Stimulated activated CD8-positive, alpha-beta memory T cell treated with anti-CD3 and anti-CD28 coated beads, Interleukin-4, amount 100 ng/mL, for 4 hours (primary cell): ENCODE measurements at places on chromosomes 2 and 18.

DNA sequence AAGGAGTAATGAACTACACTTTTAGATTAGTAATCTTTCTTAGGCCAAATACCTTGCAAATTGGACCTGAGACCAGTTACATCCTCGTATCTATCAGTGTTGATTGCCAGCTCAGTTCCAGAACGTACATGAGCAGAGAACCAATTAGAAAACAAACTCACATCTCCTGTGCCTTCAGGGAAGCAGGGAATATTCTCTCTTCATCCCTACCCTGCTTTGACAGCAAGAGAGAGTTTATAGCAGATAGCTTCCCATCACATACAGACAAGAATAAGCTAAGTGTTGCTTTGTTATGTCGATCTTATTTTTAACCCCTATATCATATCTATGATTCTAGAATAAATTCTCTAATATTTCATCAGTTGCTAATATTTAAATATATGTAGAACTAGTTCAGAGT, 181.8 kb downstream of the DSC3 start:
- no peak for DNase-seq

DNA sequence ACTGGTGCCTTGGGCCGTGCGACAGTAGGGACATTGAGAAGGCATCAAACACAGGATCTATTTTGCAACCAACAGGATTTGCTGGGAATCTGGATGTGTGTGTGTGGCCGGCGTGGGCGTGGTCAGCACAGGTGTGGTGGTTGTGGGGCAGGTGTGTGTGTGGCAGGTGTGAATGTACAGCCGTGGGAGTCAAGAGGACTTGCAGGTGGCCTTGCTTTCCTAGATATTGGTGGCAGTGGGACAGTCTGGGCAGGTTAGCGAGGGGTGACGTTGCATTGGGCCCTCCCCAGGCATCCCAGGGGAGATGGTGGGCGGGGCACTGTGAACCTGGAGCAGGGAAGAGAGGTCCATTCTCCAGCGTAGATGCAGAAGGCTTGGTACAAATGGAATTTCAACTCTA, 3.2 kb upstream of the LIMS2 start:
- DNase-seq: no peak

GRCh38 chr2:26746934-26747333, 17.1 kb upstream of the SLC35F6 start:
- DNase-seq: no peak

GRCh38 chr2:178998539-178998938, 51.4 kb downstream of the CCDC141 start:
- DNase-seq: no peak

DNA sequence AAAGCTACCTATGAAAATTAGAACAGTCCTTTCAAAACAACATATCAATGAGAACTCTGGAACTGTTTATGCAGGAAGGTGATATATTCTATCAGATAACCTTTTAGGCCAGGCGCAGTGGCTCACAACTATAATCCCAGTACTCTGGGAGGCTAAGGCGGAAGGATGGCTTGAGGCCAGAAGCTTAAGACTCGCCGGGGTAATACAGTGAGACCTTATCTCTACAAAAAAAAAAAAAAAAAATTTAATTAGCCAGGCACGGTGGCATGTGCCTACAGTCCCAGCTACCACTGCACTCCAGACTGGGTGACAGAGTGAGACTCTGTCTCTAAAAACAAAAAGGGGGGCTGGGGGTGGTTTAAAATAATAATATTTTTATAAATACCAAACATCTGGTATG, 77.9 kb downstream of the OSBPL1A start:
- DNase-seq: no peak

GRCh38 chr2:133416736-133417135, 151.5 kb downstream of the NCKAP5 start:
- no peak for DNase-seq

- DNase-seq: no peak
Measured at GRCh38 chr2:171309455-171310286, 124.1 kb downstream of the METTL8 start.

- DNase-seq: no peak
Measured at GRCh38 chr2:10204326-10205161, 82.0 kb downstream of the RRM2 start.

GRCh38 chr18:59308248-59308937, 10.1 kb downstream of the CPLX4 start:
- peak; percentile 41 for DNase-seq

GRCh38 chr2:15111718-15112117, 449.4 kb downstream of the NBAS start:
- DNase-seq: no peak

DNA sequence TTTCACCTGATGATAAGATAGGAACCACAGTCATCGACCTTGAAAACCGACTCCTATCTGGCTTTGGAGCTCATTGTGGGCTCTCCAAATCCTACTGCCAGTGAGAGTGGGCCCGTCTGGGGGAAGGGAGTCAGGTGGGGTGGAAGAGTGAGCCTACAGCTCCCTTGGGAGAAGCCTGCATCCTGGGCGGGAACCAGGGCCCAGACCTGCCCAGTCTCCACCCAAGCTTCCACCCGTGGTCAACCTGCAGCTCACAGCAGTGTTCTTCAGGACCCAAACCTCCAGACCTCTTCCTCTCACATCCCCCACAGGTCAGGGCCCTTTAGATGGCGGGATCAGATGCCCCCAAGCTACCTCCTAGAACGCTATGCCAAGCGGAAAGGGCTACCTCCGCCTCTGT, 40.2 kb downstream of the LMAN2L start:
- no peak for DNase-seq

- no peak for DNase-seq
Measured at GRCh38 chr18:47109720-47110119, 40.6 kb downstream of the HDHD2 start.

- DNase-seq: no peak
Measured at GRCh38 chr18:60247103-60247502, 125.5 kb downstream of the MC4R start.

GRCh38 chr18:69102959-69103358, 297.7 kb upstream of the DOK6 start:
- DNase-seq: no peak

- no peak for DNase-seq
Measured at GRCh38 chr2:179268277-179268925, 3.8 kb upstream of the SESTD1 start.

DNA sequence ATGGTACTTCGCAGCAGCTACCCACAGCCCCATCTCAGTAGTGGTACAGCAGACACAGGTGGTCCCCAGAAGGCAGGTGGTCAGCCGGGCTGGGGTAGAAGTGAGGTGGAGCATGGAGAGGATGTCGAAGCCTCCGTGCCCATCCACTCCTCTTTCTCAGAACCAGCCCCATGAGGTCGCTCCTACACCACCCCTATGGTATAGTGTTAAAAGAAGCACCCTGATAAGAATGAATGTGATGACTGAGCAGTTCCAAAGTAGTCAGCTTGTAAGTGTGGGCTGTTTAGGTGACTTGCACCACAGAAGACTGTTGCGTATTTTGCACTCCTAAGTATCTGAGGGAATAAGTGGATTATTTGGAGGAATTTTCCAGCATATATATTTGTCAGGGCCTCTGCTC, 111.3 kb downstream of the WDSUB1 start:
- DNase-seq: no peak

DNA sequence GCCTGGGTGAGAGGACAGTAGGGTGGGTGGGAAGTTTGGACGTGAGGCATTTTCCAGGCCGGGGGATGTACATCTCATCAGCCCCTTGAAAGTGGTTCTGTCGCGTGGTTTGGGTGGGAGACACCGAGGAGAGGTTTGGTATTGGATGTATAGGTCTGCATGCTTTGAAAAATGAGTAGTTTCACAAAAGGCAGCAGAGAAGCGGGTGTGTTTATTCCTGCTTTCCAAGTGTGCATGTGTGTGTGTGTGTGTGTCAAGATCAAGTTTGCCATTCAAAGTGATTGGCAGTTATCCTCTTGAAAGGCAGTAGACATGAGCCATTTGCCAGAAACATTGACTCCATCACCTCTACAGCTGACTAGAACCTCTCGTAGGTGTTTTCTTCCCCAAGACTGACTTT, 423.1 kb upstream of the POU3F3 start:
- DNase-seq: no peak

- no peak for DNase-seq
Measured at GRCh38 chr2:69781321-69782248, 39.7 kb downstream of the ANXA4 start.

DNA sequence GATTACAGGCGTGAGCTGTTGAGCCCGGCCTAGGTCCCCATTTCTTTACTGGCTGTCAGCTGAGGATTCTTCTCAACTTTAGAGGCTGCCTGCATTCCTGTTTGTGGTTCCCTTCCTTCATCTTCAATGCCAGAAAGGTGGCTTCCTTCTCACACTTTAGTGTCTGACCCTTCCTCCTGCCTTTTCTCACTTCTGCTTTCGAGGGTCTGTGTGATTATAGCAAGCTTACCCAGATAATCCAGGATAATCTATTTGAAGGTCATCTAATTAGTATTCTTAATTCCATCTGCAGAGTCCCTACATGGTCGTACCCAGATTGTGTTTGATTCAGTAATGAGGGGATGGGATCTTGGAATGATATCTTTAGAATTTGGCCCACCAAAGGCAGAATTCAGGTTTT, 157.4 kb downstream of the TANC1 start:
- DNase-seq: no peak

- no peak for DNase-seq
Measured at GRCh38 chr2:28322456-28322855, 70.2 kb upstream of the FOSL2 start.

DNA sequence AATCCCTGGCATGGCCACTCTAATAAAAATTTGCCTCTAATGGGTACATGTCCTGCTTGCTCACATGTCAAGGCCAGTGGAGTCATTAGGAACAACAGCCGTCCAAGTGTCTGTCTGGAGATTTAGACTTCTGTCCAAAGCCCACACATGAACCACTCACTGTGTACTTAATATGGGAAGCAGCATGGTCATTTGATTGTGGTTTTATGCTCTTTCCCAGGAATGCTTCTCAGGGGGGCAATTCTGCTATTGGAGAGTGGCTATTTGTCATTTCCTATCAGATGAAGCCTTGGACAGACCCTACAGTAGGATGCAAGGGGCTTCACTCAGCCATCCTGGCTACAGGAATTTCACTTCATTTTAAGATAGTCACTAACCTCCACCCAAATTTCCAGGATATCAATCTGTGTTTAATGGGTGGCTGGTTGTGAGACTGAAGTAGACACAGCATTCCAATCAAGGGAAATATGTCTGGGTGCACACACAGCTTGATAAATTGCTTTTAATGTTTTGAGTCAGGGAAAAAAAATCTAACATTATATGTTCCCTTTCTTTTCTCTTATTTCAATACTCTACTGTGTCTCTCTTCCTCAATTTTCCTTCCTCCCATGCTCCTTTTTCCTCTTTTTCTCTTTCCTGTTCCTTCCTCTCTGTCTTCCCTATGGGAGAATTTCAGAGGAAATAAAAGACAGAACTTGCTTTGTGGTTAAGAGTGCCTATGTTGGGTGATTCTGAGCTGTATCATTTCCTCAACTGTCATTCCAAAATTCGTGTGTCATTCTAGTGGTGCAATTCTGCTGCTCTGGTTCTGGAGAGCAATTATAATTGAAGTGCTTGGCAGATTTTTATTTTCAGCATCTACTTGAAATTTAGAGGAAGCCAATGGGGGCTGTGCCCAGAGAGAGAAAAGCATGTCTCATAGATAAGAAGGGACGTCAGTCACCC, 320.1 kb downstream of the OSR1 start:
- no peak for DNase-seq

GRCh38 chr18:78713069-78713468, 266.5 kb upstream of the SALL3 start:
- DNase-seq: no peak

- DNase-seq: no peak
Measured at GRCh38 chr2:95272299-95272751, 1.9 kb upstream of the PROM2 start.

DNA sequence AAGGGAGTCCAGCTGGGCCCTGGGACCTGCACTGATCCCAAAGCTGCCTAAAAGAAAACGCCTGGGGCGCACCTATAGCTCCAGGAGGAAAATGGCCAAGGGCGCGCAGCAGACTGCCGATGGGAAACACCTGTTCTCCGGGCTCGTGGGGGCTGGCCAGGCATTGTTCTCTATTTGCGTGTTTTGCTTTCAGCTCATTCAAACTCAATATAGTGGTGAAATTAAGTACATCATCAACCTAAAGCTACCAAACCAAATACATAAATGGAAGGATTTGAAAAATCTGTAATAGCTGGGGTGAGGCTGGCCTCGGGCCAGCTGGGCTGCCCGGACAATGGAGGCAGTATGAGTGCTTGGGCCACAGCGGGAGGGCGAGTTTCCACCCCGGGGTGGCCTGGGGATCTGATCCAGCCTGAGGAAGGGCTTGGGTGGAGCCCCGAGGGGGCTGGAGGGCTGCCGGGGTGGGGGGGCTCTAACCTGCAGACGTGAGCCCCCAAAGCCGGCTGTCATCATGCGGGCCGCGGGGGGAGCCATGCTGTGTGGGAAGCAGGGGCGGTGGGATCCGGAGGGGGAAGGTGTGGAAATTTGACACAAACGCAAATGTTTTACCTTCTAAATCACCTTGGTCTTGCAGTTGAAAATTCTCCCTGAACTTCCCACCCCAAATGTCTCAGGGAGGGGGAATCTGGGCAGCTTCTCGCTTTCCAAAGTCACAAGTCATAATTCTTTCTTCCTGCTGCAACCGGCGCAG, 77.6 kb downstream of the ASB1 start:
- DNase-seq: no peak

GRCh38 chr2:38978908-38979307, 89.2 kb downstream of the ARHGEF33 start:
- no peak for DNase-seq

DNA sequence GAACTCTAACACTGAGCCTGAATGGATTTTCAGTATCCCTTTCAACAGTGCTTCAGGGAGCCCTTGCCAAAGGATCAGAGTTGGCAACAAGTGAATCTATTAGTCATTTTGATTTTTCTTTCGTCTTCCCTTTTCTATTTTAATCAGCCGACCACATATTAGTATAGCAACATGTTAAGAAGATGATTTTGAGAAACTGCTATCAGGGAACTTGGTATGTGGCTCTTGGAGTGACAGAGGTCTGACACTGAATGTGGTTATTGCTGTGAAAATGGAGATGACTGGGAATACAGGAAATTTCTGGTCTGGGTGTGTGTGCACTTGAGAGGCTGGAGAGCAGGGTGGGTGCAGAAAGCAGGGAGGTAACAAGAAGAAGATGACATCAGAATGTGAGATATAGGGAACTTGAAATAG, 28.7 kb upstream of the IL1RL1 start:
- DNase-seq: no peak

GRCh38 chr2:241415196-241415595, 59.1 kb downstream of the FARP2 start:
- DNase-seq: no peak

GRCh38 chr2:203739351-203739750, 32.9 kb downstream of the CD28 start:
- DNase-seq: no peak

DNA sequence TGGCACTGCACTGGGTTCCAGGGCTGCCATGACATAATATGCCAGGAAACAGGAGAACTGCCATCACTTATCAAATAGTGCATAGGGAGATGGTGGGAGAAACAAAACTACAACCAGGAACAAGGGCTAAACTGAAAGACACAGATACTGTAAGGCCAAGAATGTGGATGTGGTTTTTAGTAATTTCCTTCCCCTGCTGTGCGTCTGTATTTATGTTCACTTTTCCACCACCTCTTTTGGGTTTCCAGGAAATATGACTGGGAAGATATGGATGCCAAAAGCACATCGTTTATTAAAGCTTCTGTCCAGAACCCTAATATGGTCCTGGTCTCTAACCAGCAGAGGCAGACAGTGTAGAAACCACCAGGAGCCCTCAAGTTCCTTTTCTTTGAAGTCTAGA, 759.7 kb upstream of the FANCL start:
- DNase-seq: no peak
